ENCODE measurements at places on chromosomes 6 and 20.

DNA sequence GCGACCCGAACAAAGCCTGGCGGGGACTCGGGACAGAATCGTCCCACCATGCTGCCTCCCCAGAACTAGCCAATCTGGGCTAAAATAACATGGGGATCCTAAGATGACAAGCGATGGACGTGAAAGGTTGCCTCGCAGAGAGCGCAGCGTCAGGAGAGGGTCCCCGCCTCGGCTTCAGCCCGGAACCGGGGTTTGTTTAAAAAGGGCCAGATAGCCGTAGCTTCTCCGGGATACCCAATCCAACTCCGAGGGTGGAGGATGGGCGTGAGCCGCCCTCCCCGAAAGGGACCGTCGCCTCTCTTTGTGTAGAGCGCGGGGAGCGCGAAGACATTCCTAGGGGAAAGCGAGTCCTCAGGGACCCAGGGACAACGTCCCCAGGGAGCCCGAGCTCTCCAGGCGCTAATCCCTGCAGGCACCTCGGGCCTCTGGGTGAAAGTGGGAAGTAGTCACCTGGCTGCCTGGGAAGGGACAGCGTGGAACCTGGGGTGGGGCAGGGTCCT lies 643 bp downstream of the CD24 start:
- DNase-seq = peak; percentile 69

DNA sequence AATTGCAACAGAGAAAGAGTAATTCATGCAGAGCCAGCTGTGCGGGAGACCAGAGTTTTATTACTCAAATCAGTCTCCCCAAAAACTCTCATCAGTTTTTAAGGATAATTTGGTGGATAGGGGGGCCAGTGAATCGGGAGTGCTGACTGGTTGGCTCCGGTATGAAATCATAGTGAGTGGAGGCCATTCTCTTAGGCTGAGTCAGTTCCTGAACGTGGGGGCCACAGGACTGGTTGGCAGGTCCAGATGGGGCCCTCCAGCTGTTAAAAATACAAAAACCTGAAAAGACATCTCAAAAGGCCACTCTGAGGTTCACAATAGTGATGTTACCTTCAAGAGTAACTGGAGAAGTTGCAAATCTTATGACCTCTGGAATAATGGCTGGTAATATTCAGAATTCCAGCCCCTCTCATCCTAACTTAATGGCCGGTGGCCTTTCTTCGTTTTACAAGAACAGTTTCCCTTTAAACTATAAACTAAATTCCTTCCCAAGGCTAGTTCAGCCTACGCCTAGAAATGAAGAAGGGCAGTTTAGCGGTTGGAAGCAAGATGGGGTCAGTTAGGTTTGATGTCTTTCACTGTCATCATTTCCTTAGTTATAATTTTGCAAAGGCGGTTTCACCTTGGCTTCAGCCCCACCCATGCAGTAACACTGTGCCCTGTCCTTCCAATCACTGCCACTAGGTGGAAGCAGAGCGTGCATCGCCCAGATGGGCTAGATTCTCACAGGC lies 6.8 kb upstream of the MICA start:
- DNase-seq = peak; percentile 82

GRCh38 chr20:59392736-59393135 lies 92.3 kb downstream of the EDN3 start:
- DNase-seq = no peak

DNA sequence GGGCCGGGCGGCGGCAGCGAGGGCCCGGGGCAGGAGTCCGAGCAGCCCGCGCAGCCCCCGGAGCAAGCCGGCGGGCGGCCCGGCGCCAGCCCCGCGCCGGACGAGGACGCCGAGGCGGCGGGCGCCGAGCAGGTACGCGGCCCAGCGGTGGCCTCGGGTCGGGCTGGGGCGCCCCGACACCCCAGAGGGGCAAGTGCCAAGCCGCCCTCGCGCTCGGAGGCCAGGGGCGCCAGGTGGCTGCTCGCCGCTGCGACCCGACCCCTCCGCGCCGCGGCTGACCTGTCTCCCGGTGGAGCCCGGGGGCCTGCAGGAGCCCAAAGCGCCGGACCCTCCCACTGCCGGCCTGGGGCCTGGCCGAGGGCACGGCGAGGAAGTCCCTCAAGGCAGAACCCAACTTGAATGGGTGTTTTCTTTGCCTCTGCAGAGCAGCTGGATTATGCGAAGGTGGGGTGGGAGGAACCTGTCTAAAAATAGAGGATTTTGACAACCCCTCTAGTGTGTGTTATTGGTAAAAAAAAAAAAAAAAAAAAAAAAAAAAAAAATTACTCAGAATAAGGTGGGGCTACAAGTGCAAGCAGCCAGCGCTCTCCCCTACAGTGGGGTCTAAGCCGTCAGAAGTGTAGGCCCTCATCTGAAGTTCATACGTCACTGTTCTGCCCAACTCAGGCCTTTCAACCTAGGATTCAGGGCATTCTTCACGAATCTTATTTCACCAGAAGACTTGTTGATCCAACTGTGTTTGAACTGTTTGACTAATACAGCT lies 609 bp downstream of the OGFRL1 start:
- no peak for DNase-seq

DNA sequence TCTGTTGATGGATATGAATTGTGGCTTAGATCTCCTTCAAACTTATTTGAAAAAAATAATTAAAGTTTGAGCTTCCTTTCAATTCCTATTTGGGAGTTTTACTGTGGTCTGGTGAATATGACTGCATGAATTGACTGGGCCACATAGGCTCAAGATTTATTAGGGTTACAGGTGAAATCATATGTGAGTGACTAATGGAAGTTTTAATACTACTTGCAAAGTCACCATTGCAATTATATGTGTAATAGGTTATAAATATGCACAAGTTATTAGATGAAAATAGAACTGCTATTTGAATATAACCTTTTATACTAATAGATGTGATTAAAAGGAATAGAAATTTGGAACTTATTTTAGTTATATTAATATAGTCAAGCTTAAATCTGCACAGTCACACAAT lies 712.1 kb upstream of the MMS22L start:
- DNase-seq = no peak

DNA sequence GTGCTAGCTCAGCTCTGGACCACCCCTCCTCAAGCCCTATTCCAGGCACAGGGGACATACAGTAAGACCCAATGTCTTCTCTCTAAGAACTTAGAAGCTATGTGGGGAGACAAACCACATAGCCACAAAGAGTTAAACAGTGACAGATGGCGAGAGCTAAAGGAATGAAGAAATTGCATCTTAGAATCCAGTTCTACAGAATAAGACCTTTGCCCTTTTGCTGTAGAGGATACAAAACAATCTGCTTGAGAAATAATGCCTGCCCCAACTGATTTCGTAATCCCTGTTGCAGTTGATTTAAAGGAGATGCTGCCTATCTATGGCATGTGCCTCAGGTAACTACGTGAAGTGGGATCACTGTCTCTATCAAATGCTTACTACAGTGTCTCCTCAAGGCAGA lies 31.2 kb downstream of the TNFRSF21 start:
- peak; percentile 82 for DNase-seq

DNA sequence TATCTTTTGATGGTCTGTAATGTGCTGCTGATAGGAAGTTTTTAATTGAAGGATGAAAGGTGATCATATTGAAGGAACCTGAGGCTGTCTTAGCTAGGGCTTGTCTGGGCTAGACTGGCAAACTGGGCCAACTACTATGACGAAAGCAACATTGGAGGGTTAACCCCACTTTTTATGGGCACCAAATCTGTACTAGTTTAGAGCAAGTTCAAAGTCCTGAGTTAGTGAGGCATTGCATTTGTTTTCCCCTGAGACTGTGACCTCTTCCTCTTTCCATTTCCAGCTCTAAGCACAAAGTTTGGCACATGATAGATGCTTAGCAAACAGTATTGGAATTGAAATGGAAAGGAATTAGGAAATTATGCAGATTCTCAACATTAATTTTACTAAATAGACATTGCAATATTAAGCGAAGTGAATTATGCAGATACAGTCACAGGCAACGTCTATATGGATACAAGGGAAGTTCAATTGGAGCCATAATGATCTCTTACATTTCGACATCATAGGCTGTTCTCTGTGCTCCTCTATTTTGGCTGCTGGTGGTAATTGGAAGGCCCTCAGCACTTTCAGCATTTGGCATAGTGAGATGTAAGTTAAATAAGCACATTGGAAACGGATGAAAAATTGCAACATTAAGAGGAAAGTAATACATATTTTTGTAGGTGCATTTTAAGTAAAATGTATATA lies 22.2 kb downstream of the CEP57L1 start:
- DNase-seq = peak; percentile 81

GRCh38 chr6:88908598-88909548 lies 54.5 kb downstream of the RNGTT start:
- DNase-seq = no peak

DNA sequence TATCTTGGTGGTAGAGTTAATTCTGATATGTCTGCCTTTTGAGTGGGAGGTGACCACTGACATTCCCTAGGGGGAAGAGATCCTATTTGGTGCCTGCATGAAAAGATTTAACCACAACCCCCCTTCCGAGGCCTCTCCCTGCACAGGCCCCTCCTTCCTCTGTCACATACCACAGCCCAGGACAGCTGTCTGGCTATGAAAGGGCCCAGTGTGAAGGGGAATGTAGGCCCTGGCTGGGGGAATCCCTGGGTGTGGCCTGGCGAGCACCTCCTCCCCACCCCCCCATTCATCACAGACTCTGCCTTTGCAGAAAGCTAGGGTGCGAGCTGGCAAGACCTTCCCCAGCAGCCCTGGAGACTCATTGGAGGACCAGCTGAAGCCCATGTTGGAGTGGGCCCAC lies 27.4 kb upstream of the MAPRE1 start:
- DNase-seq = no peak
